ENCODE measurements at places on chromosomes 12 and 14. TPM values are rescaled to one million over a fixed set of nuclear protein-coding genes. Genes with fewer than 3 reads are reported as not detected.

- DNase-seq, result no peak
These were observed 411.1 kb downstream of the CCER1 start for GRCh38 chr12:90543841-90544240.

DNA sequence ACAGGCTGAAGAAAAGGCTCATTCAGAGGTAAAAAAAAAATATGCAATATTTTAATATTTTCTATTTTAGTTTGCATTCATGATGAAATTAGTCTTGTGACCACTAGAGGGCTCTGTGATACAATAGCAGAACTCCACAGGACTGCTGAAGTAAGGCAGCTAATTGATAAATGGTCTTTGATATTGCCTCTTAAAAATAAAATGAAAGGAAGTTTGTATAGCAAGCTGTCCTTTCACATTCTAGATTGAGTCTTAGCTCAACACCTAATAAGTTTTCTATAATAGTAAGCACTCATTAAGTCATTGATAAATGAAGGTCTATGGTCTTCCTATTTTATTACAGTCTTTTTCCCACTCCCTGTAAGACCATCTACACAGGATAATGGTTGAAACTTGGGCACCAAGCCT is 315.7 kb downstream of the NAV3 start:
- no peak for DNase-seq

DNA sequence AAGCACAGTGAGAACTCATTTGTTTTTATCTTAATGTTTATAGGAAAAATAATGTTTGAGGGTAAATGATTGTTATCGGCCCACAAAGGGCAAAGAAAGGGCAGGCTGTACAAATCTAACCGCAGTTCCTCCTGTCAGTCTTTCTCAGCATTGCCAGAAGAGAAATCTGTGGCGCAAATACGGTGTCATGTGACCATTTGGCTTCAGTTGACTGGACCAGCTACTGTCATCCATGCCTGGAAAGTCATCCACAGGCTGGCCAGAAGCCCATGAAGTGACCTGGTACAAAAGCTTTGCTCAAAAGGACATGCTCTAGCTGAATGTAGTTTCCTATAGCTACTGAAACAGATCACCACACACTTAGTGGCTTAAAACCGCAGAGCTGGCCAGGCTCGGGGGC is 43.6 kb downstream of the HCAR2 start:
- no peak for DNase-seq

DNA sequence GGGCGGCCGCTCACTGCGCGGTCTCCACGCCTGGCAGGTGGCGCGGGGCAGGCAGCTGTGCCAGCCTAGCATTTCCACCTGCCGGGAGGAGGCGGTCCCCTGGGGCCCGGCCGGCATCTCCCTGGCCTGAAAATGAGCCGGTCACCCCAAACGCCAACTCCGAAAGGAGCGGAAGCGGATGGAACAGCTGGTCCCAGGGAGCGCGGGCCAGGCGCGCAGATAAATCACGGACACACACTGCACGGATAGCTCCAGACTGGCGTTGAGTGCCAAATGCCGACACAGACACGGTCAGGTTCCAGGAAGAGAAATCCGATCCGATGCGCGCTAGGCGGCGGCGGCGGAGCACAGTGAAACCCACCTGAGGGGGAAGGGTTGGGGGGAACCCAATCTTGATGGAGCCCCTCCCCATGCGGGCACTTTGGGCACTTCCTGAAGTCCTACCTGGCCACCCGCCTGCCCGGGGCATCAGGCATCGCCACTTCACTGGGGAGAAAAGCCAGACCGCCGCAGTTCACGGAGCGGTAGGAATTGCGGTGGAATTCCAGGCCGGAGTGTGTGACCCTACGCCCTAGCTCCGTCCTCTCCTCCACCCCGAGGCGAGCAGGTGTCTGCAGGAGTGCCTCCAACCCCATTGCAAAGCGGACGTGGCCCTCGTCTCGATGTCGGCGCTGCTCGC is 624 bp upstream of the PLEKHD1 start:
- DNase-seq, result no peak

- no peak for DNase-seq
These were observed 78.7 kb downstream of the PRORP start for GRCh38 chr14:35201066-35201465.

GRCh38 chr12:21223930-21224329 is 92.9 kb downstream of the SLCO1B1 start:
- DNase-seq, result no peak

GRCh38 chr12:61397668-61398067 is 862.5 kb upstream of the USP15 start:
- DNase-seq, result no peak

DNA sequence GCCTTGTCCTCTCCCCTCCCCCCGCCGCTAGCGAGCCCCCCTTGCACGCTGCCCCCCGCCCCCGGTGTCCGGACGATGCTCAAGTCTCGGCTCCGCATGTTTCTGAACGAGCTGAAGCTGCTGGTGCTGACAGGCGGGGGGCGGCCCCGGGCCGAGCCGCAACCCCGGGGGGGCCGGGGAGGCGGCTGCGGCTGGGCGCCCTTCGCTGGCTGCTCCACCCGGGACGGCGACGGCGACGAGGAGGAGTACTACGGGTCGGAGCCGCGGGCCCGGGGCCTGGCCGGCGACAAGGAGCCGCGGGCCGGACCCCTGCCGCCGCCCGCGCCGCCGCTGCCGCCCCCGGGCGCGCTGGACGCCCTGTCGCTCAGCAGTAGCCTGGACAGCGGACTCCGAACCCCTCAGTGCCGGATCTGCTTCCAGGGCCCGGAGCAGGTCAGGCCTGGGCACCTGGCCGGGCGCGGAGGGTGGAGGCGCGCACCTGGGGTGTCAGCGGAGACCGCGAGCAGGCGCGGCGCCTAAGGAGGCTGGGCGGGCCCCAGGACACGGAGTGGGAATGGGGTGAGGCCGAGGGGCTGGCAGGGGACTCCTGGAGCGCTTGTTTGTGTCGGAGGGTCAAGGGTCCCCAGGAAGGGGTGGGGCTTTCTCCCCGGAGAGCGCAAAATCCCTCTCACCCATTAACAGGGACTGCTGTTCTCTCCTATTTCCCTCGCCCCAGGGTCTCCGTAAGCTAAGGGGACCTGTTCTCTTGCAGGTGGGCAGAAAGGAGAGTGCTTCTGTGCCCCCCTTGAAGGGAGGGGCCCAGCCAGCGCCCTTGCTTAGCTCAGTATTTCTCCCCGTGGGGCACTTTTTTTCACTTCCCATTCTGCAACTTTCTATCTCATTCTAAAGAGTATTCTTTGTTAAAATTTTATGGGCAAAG is 810 bp downstream of the MARCHF9 start:
- peak; percentile 77 for DNase-seq

GRCh38 chr12:68428724-68429501 is 96.8 kb upstream of the MDM1 start:
- no peak for DNase-seq

GRCh38 chr12:96578526-96579125 is 89.2 kb downstream of the CFAP54 start:
- no peak for DNase-seq

DNA sequence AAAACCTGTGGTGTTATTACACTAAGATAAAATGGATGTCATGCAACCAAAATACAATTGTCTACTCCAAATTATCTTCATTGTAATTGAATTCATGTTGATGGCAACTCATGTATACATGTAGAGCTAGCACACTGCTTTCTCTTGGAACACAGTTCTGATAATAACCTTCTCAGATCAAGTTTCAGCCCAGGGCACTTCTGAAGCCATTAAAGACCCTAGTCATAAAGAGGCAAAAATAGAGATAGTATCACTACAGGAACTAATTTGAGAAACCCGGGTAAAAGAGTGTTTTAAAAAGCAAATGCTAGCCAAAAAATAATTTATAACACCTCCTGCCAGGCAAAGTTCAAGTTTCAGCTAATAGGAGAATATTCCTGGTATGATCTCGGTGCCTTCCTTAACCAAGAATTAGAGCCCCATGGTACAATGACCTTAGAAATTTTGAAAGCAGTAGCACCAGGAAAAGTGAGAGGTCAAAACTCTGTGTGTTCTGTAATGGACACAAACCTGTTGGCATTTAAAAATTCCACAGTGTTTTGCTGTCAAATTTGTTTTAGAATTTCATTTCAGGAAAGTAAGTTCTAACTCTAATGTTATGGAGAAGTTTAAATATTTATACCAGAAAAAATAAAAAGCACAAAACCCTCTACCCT is 105.0 kb upstream of the FRMD6 start:
- DNase-seq, result no peak

GRCh38 chr12:81843599-81843998 is 84.4 kb upstream of the PPFIA2 start:
- no peak for DNase-seq

- no peak for DNase-seq
These were observed 4.3 kb upstream of the PPP2R5C start for GRCh38 chr14:101757064-101757838.

- DNase-seq, result no peak
These were observed 260.5 kb downstream of the C12orf50 start for GRCh38 chr12:87768501-87769287.

DNA sequence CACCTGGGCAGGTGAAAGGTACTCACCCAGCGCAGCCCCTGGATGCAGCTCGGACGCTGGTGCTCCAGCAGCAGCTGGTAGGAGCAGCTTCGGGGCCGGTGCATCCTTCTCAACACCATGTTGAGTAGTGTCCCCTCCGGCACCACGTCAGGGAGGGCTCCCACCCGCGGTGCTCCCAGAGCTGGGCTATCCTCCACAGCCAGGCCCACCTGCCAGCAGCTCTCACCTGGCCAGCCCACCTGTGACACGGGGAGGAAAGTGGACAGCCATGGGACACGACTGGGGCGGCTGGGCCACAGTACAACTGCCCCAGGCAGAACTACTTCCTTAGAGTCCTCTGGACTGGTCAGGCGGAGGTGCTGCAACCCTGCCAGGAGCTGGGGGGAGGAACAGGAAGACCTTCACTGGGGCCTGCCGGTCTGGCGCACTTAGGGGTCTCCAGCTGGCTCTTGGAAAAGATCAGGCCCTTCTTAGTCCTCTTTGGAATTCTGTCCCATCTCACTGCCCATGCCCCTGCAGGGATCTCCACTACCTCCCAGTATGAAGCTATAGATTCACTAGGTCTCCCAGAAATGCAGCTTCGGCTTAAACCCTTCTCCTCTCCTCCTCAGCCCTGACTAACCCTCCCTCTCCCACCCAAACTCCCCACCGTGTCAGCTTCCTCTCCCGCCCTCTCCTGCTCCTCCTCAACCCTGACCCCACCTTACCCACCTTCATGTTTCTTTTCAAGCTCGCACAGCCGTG is 668 bp downstream of the RAPGEF3 start:
- DNase-seq, result no peak

DNA sequence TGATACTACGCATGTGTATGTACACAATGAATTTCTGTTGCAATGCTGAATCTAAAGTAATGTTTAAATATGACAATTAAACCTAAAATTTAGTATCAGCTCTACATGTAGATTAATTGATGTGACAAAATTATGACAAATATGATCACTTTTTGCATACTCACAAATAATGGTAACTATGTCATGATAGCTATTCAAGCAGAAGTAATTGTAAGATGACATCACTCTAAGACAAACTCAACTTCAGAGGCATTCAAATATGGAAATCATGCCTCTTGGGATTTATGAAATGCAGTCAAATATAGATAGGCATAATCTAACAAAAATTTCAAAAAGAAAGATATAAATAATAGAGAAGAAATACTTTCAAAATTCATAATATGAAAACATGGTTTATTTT is 571.7 kb upstream of the LRFN5 start:
- no peak for DNase-seq

DNA sequence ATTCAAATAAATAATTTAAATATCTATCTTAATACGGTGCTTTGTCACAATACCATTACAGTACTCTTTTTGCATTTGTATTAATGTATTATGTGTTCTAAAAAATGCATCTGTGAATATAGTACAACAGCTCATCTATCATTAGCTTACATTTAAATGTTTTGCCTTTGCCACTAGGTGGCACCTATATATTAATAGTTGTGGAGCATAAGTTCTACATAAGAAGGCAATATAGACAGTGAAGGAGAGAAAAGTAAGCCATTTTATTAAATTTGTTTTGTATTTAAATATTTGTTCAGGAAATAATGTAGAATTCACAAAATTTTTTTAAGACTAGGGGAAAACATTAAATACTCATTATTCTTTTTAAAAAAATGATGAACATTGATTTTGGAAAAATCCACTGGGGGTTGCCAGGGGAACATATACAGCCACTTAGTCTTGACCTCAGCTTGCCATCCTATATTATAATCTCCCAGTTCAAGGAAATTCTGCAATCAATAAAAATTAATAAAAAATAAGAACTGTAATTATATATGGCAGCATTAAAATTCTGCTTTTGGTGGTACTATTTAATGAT is 9.8 kb downstream of the CCER1 start:
- no peak for DNase-seq

Gene SCNN1A
- 143 TPM for total RNA-seq

Gene AQP6
- not detected for total RNA-seq

Gene MED6
- total RNA-seq, result 76.0 TPM

Gene TAS2R20
- 1.0 TPM for total RNA-seq

Measured in suprapubic skin (tissue), 4 donors.